ENCODE measurements at places on chromosomes 3 and 15.

GRCh38 chr3:104367000-104367399, 999.7 kb upstream of the ALCAM start:
- DNase-seq, result no peak

DNA sequence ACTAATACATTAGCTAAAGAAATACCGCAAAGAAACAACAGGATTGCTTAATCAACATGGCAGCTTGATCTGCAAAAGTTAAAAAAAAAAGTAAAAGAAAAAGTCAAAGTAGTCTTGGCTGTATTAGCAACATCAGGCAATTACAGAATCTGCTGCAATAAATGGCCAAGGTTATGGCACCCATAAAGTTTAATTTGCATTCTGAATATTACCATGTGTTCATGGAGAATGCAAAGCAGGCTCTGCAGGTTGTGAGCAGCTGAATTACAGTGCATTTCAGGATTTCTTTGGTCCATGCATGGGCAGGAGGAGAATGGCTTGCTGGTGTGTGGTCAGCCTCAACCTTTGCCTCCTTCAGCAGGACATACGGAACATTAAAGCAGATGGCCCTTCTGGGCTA, 199.1 kb upstream of the AZI2 start:
- no peak for DNase-seq

GRCh38 chr3:59085976-59086375, 36.2 kb upstream of the CFAP20DC start:
- DNase-seq, result no peak

GRCh38 chr15:36432161-36432560, 147.3 kb upstream of the CDIN1 start:
- no peak for DNase-seq

- DNase-seq, result no peak
Measured at GRCh38 chr3:19147905-19148767, at the start of gene KCNH8. Gene KCNH8 (plus strand): TSS chr3:19148510. CDS start chr3:19148720, 210 bp downstream.

DNA sequence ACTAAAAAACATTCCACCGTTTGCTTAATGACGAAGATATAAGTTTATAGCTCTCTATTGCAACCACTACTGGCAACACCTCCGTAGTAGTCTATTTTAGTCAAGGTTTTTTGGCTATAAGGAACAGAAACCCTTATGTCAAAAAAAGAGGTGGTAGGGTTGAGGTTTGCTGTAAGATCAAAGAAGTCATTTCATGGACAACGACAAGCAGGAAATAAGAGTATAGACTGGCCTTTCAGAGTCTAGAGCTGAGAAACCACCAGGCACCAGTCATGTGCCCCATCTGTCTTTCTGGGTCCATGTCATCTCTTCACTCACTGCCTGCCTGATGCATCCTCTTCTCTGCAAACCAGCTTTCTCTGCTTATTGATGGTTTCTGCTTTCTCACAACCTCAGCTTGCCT, 42.7 kb downstream of the THBS1 start:
- DNase-seq, result no peak

DNA sequence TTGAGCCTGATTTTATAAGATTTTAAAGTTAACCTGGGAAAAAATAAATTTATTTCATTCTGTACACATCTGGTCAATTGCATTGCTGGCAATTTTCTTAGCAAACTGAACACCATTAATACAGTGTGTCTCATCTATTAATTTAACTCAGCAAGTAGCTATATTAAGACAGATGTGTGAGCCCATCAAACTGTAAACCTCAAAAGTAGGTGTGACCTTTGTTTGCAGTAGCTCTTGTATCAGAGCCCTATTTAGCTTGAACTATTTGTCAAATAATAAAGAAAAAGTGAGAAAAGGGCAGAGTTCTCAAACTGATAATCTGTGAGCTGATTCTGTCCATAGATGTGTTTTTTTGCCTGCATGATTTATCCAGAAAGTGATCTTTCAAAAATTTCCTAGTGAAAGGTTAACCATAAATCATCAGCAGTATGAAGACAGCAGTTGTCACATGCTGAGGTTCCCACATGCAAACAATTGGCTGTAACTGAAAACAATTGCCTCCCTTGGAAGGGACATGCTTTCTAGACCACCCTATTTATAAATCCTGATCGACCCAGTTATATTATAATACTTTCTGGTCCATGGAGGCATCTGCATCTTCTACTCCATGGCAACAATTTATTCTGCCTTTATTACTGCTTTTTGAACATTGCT, 646.5 kb downstream of the NSUN3 start:
- no peak for DNase-seq

DNA sequence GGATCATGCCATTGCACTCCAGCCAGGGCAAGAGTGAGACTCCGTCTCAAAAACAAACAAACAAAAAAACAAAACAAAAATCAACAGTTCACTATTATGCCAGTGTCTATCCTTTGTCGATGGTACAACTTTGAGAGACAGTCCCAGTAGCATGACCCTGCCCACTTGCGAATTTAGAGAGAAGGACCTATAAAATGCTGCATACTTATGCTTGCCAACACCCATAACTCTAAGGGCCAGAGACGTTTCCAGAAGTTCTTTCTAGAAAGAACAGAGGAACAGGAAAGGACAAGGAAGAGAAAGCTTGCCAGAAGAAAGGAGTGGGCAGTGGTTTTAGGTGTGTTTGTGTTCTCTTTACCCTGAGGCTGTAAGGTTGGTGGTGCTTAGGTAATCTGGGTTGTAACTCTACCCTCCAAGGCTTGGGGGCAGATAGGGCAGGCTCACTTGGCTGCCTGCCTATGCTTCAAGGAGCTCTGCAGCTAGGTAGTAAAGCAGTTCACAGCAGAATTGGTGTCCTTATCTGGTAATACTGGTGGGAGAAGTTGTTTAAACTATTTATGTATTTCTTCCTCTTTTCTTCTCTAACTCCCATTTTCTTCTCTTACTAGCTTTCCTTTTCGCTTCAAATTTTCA, 50.6 kb upstream of the SPPL2A start:
- DNase-seq, result no peak

DNA sequence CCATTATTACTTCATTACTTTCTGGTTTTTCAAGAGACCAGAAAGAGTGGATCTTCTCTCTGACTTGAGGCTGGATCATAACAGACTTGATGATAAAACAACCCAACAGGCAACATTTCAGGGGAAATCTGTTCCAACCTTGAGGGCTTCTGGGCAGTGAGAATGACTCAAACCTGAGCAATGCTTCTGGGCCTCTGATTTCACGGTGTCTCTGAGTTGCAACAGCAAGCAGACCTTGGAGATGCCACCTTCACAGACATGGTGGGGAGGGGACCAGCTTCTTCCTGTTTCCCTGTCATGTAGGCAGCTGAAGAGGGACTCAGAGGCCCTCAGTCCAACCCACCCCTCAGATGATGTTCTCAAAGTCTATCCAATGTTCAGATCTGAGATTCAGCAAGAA, 104.0 kb downstream of the ABHD5 start:
- DNase-seq, result peak; percentile 35

DNA sequence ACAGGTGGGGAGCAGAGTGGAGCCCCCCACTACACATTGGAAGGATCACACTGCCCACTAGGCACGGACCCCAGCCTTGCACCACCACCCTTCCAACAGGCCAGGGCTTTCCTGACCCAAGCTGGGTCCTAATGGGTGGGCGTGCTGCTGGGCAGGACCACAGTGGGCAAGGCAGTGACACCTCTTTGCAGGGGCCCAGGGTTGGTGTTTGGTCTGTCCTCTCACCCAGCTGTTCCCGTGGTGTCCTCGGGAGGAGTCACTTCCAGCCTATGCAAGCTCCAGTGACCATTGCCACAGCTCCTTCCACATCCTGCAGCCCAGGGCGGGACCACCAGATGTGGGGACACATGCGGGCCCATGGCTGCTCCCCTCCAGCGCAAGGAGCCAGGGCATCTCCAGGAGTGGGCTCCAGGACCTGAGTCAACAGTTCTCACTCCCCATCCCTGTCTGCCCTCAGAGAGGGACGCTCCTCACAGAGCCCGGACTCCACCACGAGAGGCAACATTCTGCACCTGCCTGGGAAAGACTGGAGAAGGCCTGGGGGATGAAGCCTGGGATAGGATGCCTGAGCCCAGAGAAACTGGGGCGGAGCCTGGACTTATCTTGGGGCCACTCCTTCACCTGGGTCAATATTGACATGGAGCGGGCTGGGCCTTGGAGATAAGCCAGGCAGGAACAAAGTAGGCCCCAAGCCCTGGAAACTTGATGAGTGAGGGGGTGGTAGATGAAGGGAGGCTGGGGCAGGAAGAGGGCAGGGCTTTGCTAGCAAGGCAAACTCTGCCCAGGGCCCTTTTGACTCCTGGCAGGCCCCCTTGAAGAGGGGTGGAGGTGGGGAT, 3.9 kb upstream of the VILL start:
- DNase-seq, result no peak

DNA sequence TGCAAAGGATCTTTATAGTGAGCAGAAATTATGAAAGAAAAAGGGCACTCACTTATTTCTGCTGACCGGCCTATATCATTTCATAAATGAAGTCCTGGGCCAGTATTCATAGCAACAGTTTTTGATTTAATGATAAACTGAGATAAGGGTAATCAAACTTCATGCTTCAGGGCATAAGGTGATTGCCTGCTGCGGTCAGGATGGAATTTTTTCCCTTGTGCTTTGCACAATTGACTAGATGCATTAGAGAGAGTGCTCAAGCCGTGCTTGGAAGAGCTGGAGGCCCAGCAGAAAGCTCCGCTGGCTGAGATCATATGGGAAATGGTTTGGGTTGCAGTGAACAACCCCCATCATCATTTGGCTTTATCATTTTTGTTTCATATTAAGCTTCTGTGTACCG, 10.4 kb downstream of the SEMA6D start:
- DNase-seq, result no peak

DNA sequence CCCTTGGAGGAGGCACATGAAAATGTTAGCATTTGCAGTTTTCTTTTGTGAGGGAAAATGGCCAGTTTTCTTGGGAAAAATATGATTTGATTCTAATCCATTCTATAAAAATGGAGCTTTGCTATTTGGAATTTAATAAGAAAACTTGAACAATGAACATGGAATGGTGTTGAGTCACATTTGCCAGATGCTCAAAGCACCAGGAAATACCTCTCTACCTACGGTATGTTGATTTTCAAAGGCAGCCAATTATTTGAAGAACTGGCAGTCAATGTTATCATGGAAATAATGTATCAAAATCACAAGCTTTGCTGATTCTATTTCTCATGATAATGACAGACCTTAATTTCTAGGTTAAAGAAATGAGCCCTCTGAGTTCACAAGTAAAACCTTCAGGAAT, 14.9 kb downstream of the NME9 start:
- no peak for DNase-seq

GRCh38 chr15:61929452-61929851, 130.8 kb downstream of the VPS13C start:
- no peak for DNase-seq

- no peak for DNase-seq
Measured at GRCh38 chr3:127960421-127960965, 45.5 kb downstream of the KBTBD12 start.

DNA sequence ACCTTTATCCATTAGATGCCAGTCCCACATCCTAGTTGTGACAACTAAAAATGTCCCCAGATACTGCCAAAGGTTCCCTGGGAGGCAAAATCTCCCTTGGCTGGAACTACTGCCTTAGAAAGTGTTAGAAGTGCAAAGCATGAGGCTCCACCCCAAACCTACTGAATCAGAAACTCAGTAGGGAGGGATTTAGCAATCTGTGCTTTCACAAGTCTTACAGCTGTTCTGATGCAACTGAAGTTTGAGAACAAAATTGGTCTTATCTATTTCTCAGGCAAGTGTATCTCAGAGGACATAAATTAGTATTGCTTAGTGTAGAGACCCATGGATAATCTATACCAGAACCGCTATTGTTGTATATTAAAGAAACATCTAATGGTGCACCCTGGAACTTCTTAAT, 70.2 kb downstream of the CLDN1 start:
- no peak for DNase-seq

DNA sequence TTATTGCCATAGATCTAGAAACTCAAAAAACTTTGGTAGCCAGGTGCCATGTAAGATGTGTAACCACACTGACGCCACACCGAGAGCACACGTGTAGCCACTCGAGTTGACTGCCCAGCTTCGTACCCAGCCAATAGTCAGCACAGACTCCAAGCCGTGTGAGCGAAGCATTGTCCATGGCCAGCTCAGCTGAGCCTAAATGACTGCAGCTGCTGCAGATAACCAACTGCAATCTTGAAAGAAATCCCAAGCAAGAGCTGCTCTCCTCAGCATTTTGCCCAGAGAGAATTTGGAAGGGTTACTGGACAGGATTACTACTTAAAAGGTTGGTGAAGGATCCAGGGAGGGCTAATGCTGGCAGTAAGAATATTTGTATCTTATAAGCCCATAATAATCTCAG, 193.0 kb upstream of the THRB start:
- DNase-seq, result no peak

DNA sequence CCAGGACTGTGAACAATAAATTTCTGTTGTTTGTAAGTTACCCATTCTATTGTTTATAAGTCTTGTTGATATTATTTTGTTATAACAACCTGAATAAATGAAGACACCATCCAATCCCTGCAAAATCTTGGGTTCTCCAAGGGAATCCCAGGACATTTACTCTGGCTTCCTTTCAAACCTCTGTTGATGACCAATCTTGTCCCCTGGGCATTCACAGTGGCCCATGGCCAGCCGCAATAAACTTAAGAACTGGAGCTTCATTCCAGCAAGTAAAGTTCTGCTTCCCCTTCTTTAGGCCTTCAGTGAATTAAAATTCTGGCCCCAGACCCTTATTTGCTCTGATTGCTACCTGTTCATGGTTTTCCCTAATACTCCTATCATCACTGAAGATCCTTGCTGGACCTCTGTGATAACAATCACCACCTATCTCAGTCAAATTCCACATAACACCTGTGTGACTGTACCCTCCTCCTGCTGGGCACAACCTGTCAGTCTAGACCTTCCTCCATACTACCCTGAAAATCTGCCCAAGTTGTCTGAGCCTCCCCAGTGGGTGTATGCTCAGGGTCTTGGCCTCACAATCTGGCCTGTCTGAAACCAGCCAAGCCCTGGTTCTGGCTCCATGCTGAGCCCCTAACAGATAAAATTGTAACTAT, 153.1 kb downstream of the SEMA6D start:
- DNase-seq, result no peak

GRCh38 chr3:29384640-29385039, 103.8 kb downstream of the RBMS3 start:
- DNase-seq, result no peak

Data from MG63 (cell line).